Activated T-cell treated with anti-CD3 and anti-CD28 coated beads, Interleukin-2, amount 50 U/mL, for 72 hours (primary cell): ENCODE measurements at places on chromosomes 6 and 20. TPM values are rescaled to one million over a fixed set of nuclear protein-coding genes. Genes with fewer than 3 reads are reported as not detected.
A peak's percentile ranks its signal among the peaks of the same experiment; 100 is the strongest.

DNA sequence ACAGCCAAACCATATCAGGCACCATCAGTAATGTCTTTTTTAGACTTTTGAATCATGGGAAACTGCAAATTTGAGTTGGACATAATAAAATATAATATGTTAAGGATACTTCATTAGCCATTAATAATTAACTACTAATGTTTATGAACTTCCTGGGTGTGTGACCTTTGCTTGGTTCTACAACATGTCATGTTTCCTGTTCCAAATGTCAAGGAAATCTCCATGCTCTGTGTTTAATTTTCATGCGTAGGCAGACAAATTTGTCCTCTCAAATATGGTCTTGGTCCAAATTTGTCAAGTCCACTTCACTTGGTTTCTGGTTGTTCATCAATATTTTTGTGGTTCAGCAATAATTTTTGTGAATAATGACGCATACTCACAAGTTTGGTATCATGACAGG, 410.5 kb downstream of the BMP2 start:
- no peak for DNase-seq

- DNase-seq = peak; percentile 89
Measured at GRCh38 chr6:26595669-26596269, 984 bp upstream of the ABT1 start.

GRCh38 chr6:26501482-26501986, 1.4 kb downstream of the BTN1A1 start:
- peak; percentile 38 for DNase-seq

The BIRC7 gene
- total RNA-seq = not detected

DNA sequence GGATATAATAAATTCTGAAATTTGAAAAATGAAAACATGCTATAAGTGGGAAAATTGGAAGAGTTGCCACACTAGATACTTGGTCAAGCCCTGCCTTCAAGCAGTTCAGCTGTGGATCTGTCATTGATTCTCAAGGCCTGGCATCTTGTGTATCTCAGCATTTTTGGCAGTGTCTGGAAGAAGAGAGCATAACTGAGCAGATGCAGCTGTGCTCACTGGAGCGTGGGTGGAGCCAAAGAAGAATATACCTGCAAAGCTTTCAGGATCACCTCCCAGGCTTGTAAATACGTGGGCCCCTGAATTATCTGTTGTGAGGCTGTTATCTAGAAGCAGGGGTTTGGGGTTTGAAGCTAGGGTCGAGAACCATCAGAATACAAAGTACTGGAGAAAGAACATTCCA, 31.3 kb upstream of the CHD6 start:
- DNase-seq = no peak

The GSTA1 gene
- not detected for total RNA-seq

The C6orf141 gene
- total RNA-seq = not detected

DNA sequence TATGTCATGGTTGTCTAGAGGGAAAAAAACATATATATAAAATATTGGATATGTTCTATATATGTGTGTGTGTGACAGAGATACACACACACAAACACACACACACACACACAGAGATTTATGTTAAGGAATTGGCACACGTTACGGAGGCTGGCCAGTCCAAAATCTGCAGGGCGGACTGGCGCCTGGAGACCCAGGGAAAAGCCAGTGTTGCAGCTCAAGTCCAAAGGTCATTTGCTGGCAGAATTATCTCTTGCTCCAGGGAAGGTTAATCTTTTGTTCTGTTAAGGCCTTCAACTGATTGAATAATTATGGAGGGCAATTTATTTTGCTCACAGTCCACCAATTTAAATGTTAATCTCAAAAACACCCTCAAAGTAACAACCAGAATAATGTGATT, 37.5 kb upstream of the PDE7B start:
- DNase-seq = no peak

- DNase-seq = no peak
Measured at GRCh38 chr20:21682521-21682954, 22.9 kb upstream of the PAX1 start.

DNA sequence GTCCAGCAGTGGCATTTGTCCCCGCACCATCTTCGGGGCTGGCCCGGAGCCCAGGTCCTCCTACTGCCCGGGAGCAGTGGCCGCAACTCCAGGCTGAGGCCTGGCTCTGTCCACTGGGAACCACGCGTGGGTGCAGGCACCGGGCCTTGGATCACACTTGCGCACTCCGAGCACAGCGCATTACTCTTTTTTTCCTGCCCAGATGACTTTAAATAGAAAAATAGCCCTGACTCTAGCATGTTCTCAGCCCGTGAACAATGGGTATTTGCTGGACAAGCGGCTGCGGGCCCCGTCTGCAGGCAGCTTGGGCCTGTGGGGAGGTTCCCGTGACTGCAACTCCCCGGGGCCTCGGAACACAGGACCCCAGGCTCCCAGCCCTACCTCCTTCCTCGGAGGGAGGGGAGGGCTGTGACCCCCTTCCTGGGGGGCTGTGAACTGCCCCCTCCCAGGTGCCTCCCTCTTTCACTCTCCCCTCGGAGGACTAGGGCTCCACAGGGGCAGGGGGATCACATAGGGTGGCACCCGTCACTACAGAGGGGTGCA, 162.2 kb downstream of the TBXT start:
- DNase-seq = no peak

The PPP1R16B gene
- 143 TPM for total RNA-seq

The MAFB gene
- 0.19 TPM for total RNA-seq

DNA sequence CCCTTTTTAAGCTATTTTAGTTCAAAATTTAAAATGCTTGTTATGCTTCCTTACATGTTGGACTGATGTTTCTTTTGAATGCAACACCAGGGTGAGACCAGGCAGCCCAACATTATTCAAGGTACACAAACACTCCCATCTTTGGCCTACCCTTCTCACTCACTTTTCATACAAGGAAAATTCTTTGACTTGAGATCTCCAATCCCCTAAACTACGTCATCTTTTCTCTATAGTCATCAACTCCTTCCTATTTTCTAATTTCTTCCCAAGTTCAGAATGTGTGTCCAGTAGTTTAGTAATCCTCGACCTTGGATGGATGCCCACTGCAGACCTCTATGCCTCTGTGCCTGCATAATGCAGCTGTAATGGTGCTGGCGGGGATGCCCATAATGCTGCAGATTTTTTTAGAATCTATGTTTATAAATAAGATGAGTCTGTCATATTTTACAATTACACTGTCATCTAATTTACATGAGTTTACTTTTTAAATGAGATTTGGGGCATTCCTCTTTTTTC, 108.7 kb downstream of the ID4 start:
- no peak for DNase-seq

DNA sequence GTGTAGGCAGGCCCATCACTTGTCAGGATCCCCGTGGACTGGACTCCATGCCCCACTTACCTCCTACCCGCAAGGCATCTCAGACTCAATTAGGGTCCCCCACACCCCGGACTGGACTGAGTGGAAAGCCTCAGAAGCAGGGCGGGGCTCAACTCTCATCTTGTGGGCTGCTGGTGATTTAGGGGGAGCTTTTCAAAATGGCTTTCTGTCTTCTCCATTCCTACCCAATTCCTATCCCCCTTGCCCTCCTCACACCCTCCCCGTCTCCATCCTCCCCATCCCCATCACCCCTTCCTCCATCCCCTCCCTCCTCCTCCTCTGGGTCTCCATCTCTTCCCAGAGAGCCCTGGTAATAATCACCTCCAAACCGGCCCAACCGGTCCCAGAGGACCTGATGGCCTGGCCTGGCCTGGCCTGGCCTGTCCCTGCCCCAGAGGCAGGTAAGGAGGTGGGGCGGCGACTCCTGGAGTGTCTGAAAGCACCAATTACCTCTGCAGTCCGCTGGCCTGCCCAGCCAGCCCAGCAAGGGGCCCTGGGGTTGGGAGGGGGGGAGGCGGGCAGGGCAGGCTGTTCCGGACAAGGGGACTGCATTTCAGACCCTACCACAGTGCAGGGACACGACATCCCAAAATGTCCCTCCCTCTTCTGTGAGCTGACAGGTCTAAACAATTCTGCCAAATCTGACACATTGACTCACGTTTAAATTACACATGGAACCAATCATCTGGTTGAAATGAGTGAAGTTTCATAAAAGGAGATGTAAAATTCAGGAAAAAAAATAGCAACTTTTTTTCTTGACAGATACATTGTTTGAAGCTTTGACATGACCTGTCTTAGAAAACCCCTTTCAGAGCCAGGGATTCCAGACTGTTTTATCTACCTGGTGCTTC, 24.8 kb downstream of the MAFB start:
- no peak for DNase-seq

DNA sequence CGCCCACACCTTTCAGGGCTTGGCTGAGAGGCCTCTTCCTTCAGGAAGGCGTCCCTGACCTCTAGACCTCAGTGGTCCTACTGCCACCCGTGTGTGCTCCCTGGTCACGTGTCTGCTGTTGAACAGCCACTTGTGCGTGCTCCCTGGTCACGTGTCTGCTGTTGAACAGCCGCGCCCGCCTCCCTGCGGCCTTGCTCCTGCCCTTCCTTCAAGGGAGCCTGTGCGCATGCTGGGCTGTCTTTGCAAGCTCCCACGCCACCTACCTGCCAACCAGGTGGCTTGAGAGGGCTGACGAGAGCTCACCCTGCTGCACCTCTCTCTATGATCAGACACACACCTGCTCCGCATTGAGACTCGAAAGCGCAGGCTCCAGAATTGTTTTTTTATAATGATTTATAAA, 179.3 kb downstream of the BMP7 start:
- DNase-seq = no peak

The CST1 gene
- not detected for total RNA-seq

The EPPIN gene
- total RNA-seq = not detected

GRCh38 chr6:16769131-16769985, 8.1 kb upstream of the ATXN1 start:
- peak; percentile 67 for DNase-seq

- DNase-seq = peak; percentile 56
Measured at GRCh38 chr6:154352898-154353585, 3.6 kb downstream of the IPCEF1 start.

- DNase-seq = no peak
Measured at GRCh38 chr6:148192310-148192709, 150.3 kb upstream of the SASH1 start.

- no peak for DNase-seq
Measured at GRCh38 chr6:154341871-154342270, 14.7 kb downstream of the IPCEF1 start.

DNA sequence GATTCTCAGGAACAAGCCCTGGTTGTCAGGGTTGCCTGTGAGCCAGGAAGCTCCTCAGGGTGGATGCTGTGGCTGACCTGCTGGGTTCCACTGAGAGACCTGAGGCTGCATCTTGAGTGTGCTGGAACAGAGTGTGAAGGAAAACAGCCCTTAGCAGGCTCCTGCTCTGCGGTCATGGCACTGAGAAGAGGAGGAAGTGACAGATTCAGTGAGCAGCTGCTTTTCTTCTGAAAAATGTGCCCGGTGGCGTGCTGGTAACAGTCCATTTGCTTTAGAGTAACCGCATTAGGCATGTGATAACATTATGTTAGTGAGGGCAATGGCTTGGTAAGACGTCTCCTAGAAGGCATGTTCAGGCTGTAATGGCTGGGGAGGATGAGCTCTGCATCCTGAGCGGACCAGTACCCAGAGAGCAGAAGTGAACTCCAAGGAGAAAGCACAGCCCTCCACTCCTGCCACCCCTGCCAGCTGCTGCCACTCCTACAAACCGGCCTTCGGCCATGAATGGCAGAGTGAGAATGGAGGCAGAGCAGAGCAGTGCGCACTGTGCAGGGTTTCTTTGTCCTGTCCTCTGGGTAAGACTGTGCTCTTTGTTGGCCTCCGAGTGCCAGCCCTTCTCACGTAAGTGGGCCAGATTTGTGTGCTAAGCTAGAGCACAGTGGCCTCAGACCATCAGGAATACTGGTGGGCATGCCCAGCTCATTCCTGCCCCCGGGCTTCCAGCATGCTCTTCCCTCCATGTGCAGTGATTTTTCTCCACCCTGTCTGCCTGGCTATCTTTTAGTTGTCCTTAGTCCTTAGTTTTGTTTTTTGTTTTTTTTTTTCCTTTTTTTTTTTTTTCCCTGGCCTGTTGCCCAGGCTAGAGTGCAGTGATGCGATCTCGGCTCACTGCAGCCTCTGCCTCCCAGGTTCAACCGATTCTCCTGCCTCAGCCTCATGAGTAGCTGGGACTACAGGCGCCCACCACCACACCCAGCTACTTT, 98.1 kb upstream of the VSTM2L start:
- no peak for DNase-seq

The PMEPA1 gene
- 4.6 TPM for total RNA-seq

DNA sequence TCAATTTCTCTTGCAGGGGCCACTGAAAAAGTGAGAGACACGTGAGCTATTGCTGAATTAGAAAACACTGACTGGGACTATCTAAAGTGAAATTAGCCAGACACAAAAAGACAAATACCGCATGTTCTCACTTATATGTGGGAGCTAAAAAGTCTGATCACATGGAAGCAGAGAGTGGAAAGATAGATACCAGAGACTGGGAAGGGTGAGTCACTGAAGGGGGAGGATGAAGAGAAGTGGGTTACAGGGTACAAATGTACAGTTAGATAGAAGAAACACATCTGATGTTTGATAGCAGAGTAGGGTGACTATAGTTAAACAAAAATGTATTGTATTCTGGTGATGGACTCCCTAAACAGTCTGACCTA, 13.4 kb downstream of the CST3 start:
- DNase-seq = no peak

- DNase-seq = no peak
Measured at GRCh38 chr6:169254456-169255316, 1.0 kb upstream of the THBS2 start.

- no peak for DNase-seq
Measured at GRCh38 chr6:55874316-55874715, 1.1 kb downstream of the BMP5 start.

The SCP2D1 gene
- total RNA-seq = not detected

The CCN6 gene
- total RNA-seq = 0.25 TPM

- DNase-seq = no peak
Measured at GRCh38 chr6:152975204-152975915, 7.5 kb downstream of the FBXO5 start.

The ZKSCAN3 gene
- 5.2 TPM for total RNA-seq

DNA sequence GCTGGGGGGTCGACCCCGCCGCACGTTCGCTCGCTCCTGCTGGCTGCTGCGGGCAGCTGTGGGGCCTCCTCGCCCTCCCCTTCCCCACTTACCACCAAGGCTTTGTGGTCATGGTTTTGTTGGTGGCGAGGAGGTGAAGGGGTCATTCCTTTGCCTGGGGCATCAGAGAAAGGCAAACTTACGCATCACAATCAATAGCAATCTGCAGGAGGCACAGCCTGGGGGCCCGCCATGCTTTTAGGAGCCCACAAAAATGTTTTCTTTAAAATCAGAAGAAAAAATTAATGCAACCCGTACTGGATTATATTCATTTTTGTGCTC, 137.0 kb downstream of the IMPG1 start:
- no peak for DNase-seq

The SLC25A27 gene
- 1.1 TPM for total RNA-seq

- DNase-seq = no peak
Measured at GRCh38 chr6:120348926-120349325, 985.4 kb downstream of the TBC1D32 start.

The GGTLC1 gene
- total RNA-seq = not detected

DNA sequence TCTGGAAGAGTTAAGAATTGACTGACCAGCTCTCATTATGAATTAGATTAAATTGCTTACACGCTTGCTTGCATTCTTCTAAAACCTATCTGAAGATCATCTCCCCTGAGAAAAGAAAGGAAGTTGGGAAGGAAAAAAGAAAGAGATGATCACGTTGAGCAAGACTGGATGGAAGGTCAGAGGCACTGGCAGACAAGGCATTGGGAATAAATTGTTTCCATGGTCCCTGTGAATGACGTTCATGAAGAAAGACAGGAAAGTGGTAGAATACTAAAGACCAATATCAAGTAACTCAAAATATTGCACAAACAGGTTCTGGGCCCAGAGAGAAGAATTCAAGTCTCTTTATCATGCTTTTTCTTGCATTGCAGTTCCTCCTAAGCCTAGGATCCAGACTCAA, 1045.4 kb upstream of the MAP3K7 start:
- no peak for DNase-seq

GRCh38 chr6:146903451-146903850, 300.8 kb upstream of the STXBP5 start:
- no peak for DNase-seq
